ENCODE measurements at places on chromosomes 1 and 21.

DNA sequence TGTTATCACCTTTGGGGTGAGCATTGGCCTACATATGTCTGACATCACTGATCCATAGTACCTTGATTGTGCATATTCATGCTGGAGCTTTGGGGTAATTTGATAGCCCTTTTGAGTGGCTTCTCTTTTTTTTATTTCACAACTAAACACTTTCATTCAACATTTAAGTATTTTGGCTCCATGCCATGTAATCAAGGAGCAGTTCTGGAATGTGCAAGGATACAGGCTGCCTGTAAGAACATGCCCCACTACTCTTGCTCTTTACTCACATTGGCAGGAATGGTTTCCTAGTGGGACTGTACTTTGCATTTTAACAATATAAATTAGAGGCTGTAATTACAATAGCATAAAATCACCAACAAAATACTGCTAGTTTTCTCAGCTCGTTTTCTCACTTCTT, 300.7 kb upstream of the SPAG17 start:
- DNase-seq, result no peak

- DNase-seq, result no peak
These were observed 192.2 kb downstream of the PLPP3 start for GRCh38 chr1:56387071-56387740.

DNA sequence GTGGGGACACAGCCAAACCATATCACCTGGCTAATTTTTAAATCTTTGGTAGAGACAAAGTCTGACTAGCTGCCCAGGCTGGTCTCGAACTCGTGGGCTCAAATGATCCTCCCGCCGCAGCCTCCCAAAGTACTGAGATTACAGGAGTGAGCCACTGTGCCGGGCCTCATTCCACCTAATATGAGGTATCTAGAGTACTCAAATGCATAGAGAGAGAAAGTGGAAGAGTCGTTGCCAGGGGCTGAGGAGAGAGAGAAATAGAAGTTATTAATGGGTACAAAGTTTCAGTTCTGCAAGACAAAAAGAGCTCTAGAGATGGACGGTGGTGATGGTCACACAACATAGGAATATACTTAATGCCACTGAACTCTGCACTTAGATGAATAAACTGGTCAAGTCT, 119.6 kb downstream of the TOMM20 start:
- no peak for DNase-seq

- no peak for DNase-seq
These were observed 27.9 kb downstream of the ZBED6 start for GRCh38 chr1:203823306-203823705.

DNA sequence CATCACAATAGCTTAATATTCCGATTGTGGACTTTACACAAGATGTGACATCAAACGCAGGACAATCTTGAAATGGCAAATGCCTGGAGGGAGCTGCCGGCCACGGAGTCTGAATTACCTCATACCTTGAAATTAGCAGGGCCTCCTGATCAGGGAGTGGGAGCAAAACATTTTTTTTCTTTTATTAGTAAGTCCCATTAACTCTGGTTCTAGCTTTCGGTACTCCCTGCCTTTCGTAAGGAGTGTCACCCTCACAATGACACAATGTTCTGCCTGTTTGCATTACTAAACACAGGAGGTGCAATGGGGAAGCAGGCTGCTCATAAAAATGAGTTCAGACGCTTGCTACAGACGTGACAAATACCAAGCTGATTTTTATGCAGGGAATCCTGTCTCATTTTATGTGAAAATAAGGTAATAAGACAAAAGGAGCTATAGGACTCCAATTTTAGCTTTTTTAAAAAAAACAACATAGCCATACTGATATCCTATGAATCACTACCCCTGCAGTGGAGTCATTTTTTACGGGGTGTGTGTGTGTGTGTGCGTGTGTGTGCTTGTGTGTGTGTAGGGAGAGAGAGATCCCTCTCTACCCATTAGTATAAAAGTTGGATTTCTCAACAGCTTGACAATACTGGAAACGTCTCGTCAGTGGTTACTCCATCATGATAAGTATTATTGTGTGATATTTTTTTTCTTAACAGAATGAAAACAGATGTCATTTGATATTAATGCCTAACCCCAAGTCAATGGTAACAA, 205.1 kb upstream of the RUNX1 start:
- no peak for DNase-seq

- no peak for DNase-seq
These were observed 657 bp upstream of the TNFRSF18 start for GRCh38 chr1:1206966-1207531.

Data from ecto neural progenitor cell (in vitro differentiated cells).